ENCODE measurements at places on chromosomes 3 and 15. TPM values are rescaled to one million over a fixed set of nuclear protein-coding genes. Genes with fewer than 3 reads are reported as not detected.

- peak; percentile 80 for DNase-seq
Observed at GRCh38 chr3:187738331-187739093, 6.8 kb downstream of the BCL6 start.

DNA sequence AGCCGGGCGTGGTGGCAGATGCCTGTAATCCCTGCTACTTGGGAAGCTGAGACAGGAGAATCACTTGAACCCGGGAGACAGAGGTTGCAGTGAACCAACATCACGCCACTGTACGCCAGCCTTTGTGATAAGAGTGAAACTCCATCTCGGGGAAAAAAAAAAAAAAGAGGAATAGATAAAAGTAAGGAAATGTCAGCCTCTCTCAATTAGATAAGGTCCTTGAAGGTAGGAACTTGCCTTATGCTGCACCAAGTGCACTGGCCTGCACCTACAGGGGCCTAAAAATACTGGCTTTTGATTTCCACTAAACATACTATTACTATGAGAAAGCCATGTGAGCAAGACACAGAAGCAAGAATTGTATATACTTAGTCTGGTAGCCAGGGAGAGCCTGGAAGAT is 7.1 kb downstream of the RAF1 start:
- no peak for DNase-seq

- no peak for DNase-seq
Observed at GRCh38 chr3:111159391-111159790, 87.8 kb downstream of the NECTIN3 start.

CEMIP gene
- not detected for total RNA-seq

LMCD1 gene
- total RNA-seq = 9.5 TPM
